ENCODE measurements at places on chromosomes 12 and 14.
A peak's percentile ranks its signal among the peaks of the same experiment; 100 is the strongest.

DNA sequence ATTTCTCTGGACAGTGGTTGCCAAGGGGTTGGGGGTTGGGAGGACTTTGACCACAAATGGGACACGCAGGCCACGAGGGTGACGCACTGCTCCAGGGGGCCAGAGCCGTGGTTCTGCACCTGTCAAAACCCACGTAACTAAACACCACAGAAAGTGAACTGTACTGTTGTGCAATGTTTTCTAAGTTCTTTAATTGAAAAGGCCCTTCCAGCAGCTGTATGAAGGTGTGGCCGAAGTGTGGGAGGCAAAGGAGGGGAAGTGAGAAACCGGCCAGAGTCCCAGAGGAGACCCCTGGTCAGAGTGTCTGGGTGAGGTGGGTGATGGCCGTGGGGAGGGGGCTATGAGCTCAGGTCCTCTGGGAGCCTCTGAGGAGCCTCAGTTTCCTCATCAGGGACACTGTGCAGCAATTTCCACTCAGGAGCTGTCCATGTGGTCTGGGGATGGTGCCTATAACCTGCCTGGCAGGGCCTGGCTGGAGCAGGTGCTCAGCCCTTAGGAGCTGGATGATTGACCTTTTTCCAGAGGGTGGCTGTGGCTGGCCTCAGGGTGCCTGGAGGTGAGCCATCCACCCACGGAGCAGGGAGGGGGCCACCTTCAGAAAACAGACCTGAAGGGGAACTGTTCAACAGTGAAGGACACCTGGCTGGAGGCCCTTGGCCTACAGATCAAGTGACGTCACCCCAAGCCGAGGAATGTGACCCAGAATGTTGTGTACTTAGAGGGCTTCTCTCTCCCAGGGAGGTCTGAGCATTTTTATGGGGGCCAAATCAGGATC, 9.8 kb upstream of the BDKRB2 start:
- no peak for DNase-seq

- DNase-seq, result no peak
Measured at GRCh38 chr12:18992336-18992735, 137.2 kb upstream of the PLEKHA5 start.

DNA sequence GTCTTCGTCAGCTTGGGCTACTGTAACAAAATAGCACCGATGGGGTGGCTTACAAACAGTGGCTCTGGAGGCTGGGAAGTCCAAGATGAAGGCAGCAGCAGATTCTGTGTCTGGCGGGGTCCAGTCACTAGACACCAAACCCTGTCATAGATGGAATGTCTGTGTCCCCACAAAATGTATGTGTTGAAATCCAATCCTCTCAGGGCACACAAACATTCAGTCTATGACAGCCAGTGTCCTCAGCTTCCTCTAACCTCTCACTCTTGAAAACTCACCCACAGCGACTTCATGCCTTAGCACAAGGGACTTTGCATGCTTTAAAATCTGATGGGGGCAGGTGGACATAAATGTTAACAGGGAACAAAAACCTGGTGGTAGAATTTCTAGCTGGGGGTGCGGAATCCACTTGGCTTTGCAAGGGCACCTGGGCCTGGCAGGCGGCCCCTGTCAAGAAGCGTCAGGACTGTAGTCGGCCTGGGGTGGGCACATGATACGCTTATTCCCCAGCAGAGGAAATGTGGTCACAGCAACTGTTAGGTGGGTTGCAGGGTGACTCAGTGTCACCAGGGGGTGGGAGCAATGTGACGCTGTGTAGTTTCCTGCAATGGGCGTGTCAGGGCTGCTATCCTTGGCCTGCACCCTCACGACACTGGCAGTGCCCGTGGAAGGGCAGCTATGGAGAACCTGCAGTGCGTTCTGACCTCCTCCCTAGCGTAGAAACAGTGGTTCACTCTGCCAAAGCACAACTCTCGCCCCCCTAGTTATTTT, 17.7 kb downstream of the RIN3 start:
- DNase-seq, result peak; percentile 84

DNA sequence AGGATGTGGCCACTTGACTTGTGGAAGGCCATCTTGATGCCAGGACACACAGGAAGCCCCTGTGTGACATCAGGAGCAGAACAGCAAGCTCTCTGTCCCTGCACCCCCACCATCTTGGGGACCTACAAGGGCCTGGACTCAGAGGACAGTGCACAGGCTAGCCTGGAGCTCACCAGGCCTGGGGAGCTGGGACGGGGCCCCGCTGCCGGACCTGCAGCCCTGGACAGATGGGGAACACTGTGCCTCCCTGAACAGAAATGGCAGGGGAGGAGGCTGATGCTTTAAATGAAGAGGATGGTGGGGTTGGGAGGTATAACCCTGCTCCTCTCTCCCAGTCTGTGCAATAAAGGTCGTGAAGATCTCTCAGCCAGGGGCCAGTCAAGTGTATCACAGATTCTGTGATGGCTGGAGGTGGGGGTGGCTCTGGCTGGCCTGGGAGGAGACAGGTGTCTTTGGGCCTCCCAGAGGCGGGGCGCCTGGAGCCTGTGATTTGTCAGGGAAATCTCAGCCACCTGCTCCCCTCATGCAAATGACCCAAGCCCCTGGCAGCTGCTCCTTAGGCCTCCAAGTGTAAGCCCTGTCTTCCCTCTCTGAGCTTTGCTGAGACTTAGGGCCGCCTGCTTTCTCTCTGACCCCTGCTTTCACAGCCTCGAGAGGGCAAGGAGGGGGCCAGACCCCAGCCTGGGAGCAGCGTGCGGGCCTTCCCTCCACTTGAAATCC, 1.1 kb upstream of the GNB3 start:
- DNase-seq, result no peak

GRCh38 chr12:84756961-84757360, 155.6 kb downstream of the SLC6A15 start:
- DNase-seq, result no peak

DNA sequence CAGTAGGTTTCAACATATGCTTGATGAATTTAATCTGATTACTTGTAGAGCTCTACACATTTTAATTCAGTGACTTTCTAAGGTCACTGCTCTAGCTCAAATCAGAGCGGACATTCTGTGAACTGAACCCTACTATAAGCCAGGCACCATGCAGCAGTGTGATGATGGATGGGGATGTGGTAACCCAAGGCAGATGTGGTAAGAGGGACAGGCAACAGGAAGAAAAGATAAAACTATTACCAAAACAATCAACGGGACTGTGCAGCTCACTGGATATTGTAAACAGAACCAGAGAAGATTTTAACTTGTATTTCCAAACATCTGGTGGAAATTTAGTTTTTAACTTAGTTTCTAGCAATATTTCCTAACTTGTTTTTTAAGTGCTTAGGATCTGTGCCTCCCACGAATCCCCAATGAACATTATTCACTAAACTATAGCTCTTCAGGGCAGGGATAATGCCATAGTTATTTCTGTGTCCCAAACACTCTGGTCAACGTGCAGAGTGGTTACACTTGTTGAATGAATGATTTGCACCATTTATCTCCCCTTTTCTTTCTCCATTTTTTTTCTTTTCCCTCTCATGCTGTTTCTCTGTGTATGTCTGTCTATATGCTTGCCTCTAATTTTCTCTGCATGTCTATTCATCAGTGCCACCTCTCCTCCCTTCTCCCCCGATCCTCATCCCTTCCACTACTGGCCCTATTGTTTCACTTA, 3.0 kb downstream of the ERO1A start:
- no peak for DNase-seq

All from stimulated activated naive CD8-positive, alpha-beta T cell treated with anti-CD3 and anti-CD28 coated beads, Interleukin-15, Interleukin-2, amounts not matched to agents 100 U/mL and 50 U/mL, for 24 hours (primary cell).